Fibroblast of skin of back (primary cell): ENCODE measurements at places on chromosomes 12 and 14.

GRCh38 chr12:11749943-11750690 is 100.6 kb downstream of the ETV6 start:
- no peak for DNase-seq

- no peak for DNase-seq
Measured at GRCh38 chr14:72605921-72606220, 288.0 kb downstream of the DPF3 start.

- DNase-seq = peak; percentile 77
Measured at GRCh38 chr14:71166180-71166837, 259.1 kb downstream of the PCNX1 start.

DNA sequence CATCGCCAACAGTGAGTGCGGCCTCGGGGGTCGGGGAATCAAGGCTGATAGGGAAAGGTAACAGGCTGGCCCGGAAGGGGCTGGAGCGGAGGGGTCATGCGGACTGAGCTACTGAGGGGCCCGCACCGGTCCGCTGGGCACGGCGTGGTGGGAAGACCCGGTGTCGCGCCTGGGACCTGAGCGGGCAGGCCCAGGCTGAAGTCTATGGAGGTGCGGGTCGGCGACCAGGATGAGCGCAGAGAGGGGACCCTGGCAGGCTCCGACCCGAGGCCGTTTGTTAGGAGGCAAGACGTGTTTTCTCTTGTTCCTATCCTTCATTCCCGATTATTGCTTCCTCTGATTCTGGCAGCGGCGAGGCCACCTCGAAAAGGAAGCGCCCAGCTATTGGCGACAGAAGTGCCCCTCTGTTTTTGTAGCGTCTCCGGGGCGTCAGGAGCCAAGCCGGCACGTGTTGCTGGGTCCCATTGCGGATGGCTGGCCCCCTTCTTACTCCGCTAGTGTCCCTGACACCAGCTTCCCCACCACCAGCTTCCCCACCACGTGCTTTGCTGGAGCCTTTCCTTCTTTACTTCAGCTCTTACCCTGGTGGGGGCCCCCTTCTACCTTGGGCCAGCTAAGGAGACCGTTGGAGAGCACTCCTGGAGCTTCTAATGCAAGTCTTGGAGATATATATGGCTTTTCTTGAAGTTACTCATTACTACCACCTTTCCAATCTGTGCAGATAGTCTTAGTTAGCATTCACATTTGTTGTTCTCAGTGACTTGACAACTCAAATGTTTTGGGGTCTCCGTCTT is 653 bp downstream of the PA2G4 start:
- peak; percentile 21 for DNase-seq

DNA sequence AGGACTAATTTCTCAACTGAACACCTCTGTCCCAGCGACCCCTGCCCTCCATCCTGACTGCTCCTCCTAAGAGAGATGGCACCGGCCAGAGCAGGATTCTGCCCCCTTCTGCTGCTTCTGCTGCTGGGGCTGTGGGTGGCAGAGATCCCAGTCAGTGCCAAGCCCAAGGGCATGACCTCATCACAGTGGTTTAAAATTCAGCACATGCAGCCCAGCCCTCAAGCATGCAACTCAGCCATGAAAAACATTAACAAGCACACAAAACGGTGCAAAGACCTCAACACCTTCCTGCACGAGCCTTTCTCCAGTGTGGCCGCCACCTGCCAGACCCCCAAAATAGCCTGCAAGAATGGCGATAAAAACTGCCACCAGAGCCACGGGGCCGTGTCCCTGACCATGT is 756 bp downstream of the RNASE7 start:
- no peak for DNase-seq

DNA sequence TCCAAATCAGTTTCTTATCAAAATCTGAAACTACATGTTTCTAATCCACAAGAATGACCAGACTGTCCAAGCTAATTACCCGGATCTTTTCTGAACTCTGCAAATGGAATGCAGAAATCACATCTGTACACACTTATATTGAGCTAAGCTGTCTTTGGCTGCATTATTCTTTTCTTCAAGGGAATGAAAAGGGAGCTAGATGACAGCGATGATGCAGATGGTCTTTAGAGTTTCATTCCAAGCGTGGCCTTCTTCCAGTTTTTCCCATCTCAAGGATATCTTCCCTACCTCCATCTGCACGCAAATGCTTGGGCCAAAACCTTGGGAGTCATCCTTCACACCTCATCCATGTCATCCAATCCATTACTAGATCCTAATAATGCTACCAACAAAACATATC is 12.6 kb downstream of the KCNH5 start:
- DNase-seq = no peak

GRCh38 chr14:62409169-62409568 is 636.1 kb downstream of the KCNH5 start:
- no peak for DNase-seq

GRCh38 chr12:9711664-9712063 is 21.2 kb downstream of the CLECL1 start:
- peak; percentile 28 for DNase-seq

GRCh38 chr14:71140157-71140556 is 232.9 kb downstream of the PCNX1 start:
- DNase-seq = no peak

GRCh38 chr14:95994593-95994928 is 44.6 kb upstream of the C14orf132 start:
- DNase-seq = no peak

DNA sequence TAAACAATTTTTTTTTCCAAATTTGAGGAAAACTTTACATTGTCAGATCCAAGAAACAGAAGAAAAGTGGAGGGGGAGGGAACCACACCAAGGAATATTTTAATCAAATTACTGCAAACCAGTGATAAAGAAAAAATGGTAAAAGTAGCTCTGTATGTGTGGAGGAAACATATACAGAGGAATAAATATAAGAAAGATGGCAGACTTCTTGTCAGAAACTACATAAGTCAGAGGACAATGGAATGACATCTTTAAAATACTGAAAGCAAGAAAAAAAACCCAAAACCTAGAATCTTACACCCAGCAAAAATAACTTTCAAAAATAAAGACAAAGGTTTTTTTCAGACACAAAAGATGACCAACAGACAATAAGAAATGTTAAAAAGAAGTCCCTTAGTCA is 10.2 kb upstream of the LLPH start:
- DNase-seq = no peak

DNA sequence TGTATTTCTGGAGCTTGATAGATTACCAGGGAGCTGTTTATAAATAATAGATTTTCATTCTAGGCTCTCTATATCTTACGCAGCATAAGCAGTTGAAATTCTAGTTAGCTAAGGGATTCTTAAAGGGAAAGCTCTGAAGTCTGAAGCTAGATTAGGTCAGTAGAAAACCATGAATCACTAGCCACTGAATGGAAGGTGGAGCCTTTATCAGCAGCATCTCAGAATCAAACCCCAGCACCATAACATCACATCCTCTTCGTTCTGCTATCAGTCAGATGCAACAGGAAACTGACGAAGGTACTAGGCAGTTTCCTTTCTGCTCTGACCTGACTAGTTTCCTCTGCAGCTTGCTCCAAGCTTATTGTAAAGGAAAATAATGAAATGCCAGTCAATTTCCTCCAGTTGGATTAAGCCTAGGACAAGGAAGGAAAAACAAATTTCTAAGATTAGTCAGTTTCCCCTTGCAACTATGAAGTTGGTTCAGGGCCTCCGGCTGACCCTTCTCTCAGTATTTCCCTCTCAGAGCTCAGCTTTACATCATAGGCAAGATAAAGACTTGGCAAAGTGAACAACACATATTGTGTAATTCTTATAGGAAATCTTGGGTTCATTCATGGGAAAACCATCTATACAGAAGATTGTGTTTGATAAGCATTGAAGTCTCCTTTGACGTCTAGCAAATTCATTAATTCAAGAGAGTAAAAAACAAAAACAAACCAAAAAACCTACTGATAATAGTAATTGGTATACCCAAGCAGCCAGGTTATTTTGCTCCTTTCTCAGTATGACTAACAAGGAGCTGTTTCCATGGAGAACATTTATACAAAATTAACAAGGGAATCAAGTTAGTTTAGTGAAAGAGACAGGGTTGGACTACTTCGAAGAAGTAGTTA is 43.4 kb upstream of the CFAP54 start:
- peak; percentile 90 for DNase-seq

DNA sequence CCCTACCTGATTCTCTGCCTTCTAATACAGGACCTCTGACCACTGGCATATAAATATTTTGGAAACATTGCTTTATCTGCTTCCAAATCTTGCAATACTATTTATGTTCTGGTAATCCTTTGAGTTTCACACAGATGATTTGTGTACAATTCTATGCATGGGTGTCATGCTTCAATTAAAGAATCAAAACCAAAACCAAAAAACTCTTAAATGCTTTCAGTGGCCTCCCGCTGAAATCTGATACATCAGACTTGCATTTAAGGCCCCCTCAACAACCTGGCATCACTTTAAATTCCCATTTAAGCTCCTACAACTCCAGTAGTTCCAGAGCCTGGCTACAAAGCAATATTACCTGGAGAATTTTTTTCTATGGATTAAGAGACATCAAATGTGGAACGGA is 221.7 kb upstream of the NAV3 start:
- DNase-seq = no peak

GRCh38 chr12:132393245-132393795 is 63.9 kb upstream of the GALNT9 start:
- peak; percentile 40 for DNase-seq

- DNase-seq = no peak
Measured at GRCh38 chr12:70535896-70536374, 101.3 kb downstream of the PTPRB start.

GRCh38 chr14:58198086-58198485 is 1.9 kb upstream of the ACTR10 start:
- no peak for DNase-seq

GRCh38 chr12:128068211-128068610 is 198.8 kb upstream of the TMEM132C start:
- no peak for DNase-seq

DNA sequence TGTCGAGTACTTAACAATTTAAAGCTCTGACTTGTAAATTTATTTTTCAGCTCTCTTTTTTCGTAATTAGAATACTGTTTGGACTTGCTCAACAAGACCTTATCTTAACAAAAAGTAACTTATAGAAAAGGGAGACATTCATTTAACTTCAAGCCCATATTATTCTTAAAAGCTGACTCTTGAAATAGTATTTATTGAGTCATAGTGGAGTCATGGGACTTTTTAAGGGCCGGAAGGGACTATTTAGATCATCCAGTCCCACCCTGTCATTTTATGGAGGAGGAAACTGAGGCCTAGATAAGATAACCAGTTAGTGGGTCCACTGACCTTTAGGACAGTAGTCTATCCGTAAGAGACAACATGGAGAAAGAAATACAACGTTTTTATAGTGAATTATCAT is 1.5 kb downstream of the RAP1B start:
- DNase-seq = peak; percentile 45

DNA sequence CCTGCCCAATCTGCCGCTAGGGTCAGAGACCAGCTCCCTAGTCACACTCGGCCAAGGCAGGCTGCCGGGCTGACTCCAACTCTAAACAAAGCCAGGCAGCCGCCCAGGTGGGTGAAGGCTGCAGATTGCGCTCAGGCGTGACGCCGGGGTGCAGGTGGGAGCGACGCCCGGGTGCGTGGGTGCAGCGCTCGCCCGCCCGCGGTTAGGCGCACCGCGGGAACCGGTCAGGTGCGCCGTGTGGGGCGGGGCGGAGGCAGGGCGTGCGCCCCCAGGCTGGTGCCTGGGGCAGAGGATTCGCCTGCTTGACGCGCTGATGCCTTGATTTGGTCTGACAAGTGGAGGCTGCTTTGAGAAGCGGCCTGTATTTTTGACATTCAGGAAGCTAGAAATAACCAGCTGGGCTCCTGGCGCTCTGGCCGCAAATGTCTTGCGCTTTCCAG is 126.7 kb upstream of the HIF1A start:
- no peak for DNase-seq

GRCh38 chr14:53032838-53033390 is 82.1 kb upstream of the FERMT2 start:
- DNase-seq = peak; percentile 6

GRCh38 chr12:127414636-127415035 is 852.3 kb upstream of the TMEM132C start:
- DNase-seq = no peak

- DNase-seq = peak; percentile 37
Measured at GRCh38 chr14:41285186-41285748, 321.4 kb upstream of the LRFN5 start.

DNA sequence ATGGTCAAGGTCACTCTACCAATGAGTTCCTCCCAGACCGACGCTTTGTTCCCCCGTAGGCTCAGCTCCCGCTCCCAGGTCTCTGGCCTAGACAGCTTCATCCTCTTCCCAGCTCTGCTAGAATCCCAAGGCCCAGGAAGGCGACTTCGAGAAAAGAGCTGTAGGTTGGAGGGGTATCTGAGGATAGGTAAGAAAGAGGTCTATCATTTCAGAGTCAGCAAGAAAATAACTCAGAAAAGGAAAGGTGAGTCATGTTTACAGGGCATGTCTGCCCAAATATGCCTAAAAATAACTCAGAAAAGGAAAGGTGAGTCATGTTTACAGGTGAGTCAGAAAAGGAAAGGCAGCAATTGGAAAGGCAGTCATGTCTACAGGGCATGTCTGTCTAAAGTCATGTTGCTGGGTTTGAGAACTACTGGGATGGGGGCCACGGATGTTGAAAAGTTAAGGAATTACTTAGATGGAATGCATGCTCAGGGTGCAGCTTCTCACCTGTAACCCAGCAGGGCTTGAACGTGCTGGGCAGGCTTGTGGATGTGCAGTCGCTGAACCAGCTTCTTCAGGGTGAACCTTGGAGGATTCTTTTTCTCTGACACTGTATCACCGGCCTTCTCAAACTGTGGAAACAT is 12.2 kb downstream of the TEP1 start:
- DNase-seq = peak; percentile 6

GRCh38 chr14:35197015-35197414 is 74.7 kb downstream of the PRORP start:
- peak; percentile 42 for DNase-seq

DNA sequence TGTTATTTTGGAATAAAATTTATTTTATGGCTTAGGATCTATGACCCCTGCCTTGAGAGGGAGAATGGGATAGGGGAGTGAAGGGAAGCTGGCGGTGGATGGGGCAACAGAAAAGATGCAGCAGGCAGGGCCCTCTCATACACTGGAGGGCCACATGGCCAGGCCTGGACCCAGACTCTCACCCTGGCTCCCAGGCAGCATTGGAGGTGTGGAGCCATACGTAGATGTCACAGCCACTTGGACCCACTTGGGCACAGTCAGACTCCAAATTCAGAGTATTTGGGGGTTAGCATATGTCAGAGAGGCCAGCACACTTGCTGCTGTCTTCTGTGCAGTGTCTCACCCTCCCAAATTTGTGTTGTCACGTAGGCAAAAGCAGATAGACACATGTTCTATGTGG is 6.5 kb downstream of the NAB2 start:
- DNase-seq = no peak

- DNase-seq = no peak
Measured at GRCh38 chr14:89794096-89794495, 160.4 kb downstream of the EFCAB11 start.

DNA sequence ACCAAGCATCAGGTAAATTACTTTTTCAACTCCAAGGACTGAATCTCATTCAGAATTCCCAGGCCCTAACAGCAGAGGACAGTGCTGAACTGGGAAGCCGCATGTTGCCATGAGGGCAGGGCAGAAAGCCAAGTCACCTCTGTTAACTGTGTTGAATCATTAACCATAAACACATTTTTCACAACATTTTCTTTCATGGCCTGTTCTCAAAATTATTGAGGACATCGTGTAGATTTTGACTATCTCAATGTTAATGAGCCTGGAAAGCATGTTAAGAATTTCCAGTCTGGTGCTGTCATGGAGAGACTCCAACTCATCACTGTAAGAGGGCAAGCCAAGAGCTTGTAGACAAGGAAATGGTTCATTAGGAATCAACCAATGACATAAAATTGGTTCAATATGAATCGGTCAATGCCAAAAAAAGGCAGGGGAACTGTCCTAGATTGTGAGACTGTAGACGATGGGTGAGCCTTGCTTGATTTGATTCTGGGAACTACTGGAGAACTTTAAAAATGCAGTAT is 33.7 kb downstream of the CPM start:
- peak; percentile 73 for DNase-seq
